ENCODE measurements at places on chromosomes 13 and 19. TPM values are rescaled to one million over a fixed set of nuclear protein-coding genes. Genes with fewer than 3 reads are reported as not detected.

The VSIG10L gene
- 0.94 TPM for polyA plus RNA-seq

The FAM174C gene
- polyA plus RNA-seq = 83.4 TPM

The PLEKHF1 gene
- polyA plus RNA-seq = 9.1 TPM

The OLFM2 gene
- polyA plus RNA-seq = 12.4 TPM

The RAB3D gene
- polyA plus RNA-seq = 15.2 TPM

The WDR87 gene
- polyA plus RNA-seq = 0.04 TPM

The LGALS14 gene
- polyA plus RNA-seq = not detected

The APLP1 gene
- polyA plus RNA-seq = 154 TPM

The ZNF793 gene
- polyA plus RNA-seq = 3.6 TPM

The NCAN gene
- polyA plus RNA-seq = 0.12 TPM

The TIMM50 gene
- polyA plus RNA-seq = 38.6 TPM

The ALOX5AP gene
- polyA plus RNA-seq = 1.4 TPM

The TDRD3 gene
- polyA plus RNA-seq = 12.2 TPM

The MATK gene
- 1.6 TPM for polyA plus RNA-seq

The SIGLEC14 gene
- 0.12 TPM for polyA plus RNA-seq

The TJP3 gene
- polyA plus RNA-seq = 26.2 TPM

The ZNF526 gene
- 2.4 TPM for polyA plus RNA-seq

The FCER2 gene
- polyA plus RNA-seq = not detected

The RNASEH2A gene
- polyA plus RNA-seq = 5.5 TPM

The CRLF1 gene
- 9.6 TPM for polyA plus RNA-seq

The ING1 gene
- polyA plus RNA-seq = 4.6 TPM

The CATSPERD gene
- polyA plus RNA-seq = not detected

The KLK6 gene
- not detected for polyA plus RNA-seq

The CNFN gene
- 4.0 TPM for polyA plus RNA-seq
